ENCODE measurements at places on chromosomes 12 and 14. TPM values are rescaled to one million over a fixed set of nuclear protein-coding genes. Genes with fewer than 3 reads are reported as not detected.

The GLIPR1L2 gene
- 15.6 TPM for total RNA-seq

The AQP6 gene
- not detected for total RNA-seq

The EML5 gene
- total RNA-seq, result not detected

The WNT1 gene
- not detected for total RNA-seq

The ARHGDIB gene
- 75.2 TPM for total RNA-seq

The C3AR1 gene
- not detected for total RNA-seq

The CLEC4D gene
- not detected for total RNA-seq

The KERA gene
- total RNA-seq, result not detected

The TMPRSS12 gene
- not detected for total RNA-seq

The KRT7 gene
- total RNA-seq, result 85.9 TPM

The C12orf60 gene
- 0.49 TPM for total RNA-seq

Measured in cardiac atrium fibroblast (primary cell).